ENCODE measurements at places on chromosomes 3 and 15.
A peak's percentile ranks its signal among the peaks of the same experiment; 100 is the strongest.

DNA sequence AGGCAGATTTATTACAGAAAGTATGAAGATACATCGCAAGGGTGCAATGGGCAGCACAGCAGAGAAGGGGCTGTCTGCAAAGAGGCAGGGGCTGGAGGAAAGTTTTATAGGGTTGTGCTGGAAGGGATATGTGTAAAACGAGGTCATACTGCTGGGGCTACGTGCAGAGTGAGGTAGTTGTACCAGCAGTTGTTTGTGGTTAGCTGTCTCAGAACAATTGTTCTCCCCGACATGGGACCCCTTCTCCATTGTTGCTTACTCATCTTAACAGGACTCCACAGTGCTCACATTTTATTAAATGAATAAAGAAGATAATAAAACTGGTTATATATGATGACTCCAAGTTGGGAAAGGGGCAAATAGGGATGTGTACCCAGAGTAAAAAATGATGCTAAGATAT is 49.4 kb downstream of the GTPBP8 start:
- DNase-seq = no peak

DNA sequence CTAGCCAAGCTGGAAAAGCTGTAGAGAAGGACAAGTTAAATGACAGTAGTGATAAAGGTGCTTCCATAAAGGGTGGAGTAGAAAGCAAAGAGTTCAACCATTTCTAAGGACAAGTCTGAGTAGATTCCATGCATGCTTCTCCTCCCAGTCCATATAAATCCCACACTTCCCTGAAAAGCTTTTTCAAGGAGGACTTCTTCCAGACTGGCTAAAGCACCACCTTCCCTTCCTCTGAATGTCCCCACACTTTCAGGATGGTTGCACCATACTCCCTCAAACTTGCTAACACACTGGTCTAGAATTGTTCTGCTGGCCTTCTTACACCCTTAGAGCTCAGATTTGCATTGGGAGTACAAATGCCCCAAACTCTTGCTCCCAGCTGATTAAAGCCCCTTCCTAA is 40.9 kb downstream of the FBN1 start:
- no peak for DNase-seq

DNA sequence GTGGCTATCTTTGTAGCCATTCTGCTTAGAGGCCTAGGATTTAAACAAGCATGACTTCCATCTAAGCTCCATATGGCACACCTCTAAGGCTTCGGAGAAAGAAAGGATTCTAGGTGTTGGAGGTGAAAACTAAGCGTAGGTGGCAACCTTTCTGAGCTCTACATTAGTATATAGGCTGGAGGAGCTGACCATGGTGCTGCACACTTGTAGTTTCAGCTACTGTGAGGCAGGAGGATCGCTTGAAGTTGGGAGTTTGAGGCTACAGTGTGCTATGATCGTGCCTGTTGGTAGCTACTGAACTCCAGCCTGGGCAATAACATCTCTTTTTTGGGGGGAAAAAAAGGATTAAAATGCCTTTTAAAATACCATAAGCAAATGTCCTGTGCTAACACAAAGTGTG is 7.4 kb downstream of the EAF1 start:
- DNase-seq = no peak

GRCh38 chr15:72591361-72591760 is 63.1 kb upstream of the GOLGA6B start:
- no peak for DNase-seq

- DNase-seq = no peak
Observed at GRCh38 chr15:80272987-80273386, 21.0 kb upstream of the CTXND1 start.

- DNase-seq = no peak
Observed at GRCh38 chr3:61194892-61195538, 56.2 kb downstream of the FHIT start.

DNA sequence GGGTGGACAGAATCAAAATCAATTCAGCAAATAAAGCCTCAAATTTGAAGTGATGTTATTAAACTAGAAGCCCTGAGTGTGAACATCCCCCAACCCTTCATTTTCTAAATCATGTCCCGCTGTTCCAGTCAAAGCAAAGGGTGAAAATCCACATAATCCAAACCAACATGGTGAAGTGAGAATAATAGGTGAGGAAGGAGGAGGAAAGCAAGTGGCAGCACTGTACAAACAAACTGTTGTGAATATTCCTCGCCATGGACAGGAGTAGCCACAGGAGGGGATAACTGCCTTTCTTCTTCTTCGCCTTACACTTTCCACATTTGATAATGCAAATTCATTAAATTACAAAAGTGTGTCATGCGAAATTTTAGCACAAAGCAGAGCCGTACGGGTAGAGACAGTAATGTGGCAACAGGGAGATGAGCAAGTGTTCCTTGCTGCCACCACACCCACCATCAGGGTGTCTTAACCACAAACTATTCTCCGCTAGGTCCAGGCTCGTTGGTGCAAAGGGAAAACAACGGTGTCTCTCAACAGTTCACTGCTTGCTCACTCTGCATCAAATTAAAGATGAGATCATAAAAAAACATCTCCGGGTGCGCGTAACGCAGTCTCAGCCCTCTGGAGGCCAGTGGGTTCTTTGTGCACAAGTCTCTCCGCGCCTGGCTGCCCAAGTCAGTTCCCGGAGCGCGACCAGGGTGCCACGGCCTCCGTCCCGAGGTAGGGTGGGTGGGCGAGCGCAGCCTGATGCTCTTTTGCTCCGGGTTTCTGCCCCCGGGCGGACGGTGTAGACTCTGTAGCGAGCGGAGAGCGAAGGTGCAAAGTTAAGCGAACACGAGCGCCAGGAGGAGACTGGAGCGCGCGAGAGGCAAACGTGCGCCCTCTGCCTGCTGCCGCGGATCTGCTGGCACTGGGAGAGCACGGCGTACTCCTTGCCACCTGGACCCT is 6.7 kb downstream of the EPHA3 start:
- DNase-seq = no peak

GRCh38 chr15:36903922-36904556 is 196.3 kb downstream of the MEIS2 start:
- no peak for DNase-seq

DNA sequence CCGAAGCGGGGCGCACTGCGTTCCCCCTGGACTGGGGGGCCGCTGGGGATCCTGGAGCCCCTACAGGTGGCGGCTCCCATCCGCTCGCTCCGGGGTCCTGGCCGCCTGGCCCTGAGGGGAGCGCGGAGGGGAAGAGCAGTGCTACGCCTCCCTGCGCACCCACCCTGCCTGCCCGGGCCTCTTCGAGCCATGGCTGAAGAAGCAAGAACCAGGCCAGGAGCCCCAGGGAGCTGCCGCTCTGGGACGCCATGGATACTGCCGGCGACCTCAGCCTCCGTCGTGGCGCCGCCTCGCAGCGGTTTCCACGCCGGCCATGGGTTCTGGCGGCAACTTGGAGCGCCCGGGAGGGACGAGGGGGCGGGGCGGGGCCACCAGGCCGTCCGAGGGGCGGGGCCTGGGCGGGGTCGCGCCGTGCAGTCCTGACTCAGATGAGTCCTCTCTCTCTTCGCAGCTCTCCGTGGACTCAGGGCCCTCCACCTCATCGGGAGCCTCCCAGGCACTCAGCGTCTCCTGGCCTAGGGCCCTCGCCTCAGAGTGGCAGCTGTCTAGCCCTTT is 50.9 kb downstream of the MYL3 start:
- DNase-seq = no peak

GRCh38 chr3:171844873-171845272 is 1.7 kb downstream of the TMEM212 start:
- no peak for DNase-seq

GRCh38 chr3:119034256-119035013 is at the start of gene IGSF11:
TSS of gene IGSF11 (minus strand) at chr3:119034846. CDS start at chr3:119034582, 264 bp downstream.
- peak; percentile 39 for DNase-seq

DNA sequence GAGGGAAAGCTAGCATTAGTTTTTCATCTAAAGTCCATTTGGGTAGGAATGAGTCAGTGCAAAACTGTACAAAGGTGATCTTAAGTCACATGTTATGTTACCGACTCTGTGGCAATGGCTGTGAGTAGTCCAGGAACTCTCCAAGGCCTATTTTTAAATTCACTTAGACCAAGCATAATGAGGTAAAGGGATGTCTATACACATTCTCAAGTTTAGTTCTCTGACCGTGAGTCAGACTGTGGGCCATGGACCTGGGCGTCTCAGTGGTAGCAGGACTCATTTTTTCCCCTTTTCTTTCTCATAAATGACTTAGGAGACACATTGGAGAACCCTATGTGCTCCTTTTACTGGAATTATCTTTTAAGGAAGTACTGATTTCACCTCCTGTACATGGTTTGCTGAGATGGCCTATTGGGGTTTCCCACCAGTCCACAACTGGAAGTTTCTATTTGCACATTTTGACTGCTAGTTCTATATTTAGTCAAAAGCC is 488.7 kb upstream of the TPRG1 start:
- DNase-seq = no peak

DNA sequence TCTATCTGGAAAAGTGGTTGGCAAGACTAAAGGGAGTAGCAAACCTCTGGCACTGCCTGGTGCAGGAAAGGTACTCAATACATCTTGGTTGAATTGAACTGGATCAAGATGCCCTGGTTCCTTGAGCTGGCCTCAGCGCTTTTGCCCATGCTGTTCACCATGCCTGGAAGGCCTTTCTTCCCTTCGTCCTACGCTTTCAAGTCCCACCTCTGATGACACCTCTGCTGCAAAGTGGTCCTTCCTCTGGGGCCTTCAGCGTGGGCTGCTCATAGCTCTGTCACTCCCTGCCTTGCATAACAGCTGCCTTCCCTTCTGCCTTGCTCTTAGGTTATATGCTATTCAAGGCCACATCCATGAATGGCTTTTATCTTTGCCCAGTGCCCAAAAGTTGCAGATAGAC is 23.0 kb downstream of the ITGA11 start:
- no peak for DNase-seq

DNA sequence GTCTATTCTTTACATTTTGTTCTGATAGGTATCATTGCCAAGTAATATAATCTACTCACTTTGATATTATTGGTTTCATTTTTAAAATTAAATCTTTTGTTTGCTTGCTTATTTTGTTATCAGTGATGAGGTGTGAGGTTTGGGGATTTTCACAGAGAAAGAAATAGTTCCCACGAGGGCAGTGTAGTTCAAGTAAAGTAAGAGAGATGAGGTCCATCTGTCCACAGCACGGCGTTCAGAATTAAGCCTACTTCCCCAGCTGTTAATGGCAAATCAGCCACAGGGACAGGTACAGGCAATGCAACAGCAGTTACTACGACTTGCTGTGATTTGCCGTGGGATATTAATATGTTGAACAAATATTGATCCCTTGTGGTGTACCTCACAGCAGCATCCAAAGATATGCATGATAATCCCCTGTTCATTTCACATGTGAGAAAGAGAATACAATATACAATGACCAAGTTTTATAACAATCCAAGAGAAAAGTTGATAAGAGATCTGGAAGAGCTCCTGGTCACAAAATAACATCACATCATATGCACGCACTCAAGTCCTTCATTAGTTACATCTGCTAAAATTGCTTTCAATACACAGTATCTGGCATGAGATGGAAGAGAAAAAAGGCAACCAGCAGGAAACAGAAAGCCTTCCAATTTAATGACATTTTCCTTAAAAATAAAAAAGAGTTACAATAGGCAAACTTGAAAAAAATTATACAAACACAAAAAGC is 131.6 kb downstream of the TUSC7 start:
- no peak for DNase-seq

DNA sequence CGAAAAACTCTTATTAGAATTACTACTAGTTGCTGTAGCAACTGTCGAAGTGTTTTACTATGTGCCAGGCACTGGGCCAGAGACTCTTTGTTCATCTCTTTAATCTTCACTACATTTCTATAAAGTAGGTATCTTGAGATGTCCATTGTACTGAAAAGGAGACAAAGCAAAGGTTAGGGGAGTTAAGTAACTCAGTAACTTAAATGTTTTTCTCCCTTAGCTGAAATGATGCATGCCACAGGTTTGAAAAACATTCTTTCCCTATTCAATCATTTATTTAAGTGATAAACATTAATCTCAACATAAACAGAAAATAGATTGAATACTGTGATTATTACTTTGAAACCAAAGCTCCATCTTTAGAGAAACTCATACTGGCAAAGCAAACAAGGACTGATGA is 776.2 kb downstream of the FHIT start:
- DNase-seq = no peak

DNA sequence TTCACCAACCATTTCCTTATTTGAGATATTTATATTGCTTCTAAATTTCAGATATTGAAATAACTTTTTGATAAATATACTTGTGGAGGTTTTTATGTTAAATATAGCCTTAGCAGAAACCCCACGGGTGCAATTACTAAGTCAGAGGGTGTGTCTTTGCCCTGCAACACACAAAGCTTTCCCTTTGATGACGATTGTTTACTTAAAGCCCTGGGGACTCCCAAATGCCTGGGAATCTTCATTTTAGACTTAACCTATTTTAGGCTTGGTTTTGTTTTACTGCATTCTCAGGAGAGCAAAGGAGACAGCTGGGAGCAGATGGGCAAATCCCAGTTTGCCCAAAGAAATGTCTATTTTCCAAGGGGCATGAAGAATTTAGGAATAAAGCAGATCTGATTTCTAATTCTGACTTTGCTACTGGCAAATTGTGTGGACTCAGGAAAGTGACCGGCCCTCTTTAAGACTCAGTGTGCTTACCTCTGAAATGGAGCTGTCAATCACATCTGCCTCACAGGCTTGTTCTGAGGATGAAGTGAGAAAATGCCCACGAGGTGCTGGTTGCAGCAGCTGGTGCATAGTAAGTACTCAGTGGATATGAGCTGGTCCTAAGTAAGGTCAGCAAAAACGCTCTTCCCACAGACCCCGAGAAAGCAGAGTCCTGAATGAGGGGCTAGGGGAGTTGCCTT is 49.3 kb upstream of the CA12 start:
- no peak for DNase-seq

GRCh38 chr3:145006271-145006670 is 1034.6 kb downstream of the DIPK2A start:
- no peak for DNase-seq
